ENCODE measurements at places on chromosomes 7 and 10.

DNA sequence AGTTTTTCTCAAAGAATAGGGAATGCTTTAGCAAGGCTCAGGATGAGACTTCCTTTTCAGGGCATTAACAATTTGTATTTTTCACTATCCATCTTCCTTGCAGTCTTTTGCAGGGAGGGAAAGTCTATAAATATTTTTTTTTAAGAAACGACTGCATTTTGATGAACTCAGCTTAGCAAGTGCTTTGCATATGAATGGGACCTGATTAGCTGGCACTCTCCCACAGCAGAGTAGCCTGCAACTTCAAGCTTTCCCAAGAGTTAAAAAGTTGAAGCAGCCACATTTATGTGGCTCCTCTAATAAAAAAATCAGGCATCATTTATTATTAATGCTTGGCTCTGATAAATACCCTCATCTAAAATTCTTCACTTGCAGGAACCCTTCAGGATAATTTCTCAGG lies 134.0 kb downstream of the GRID1 start:
- no peak for DNase-seq

GRCh38 chr10:127982601-127983000 lies 75.7 kb downstream of the PTPRE start:
- DNase-seq = no peak

- DNase-seq = no peak
These were observed 16.2 kb downstream of the RAMP3 start for GRCh38 chr7:45173596-45174327.

DNA sequence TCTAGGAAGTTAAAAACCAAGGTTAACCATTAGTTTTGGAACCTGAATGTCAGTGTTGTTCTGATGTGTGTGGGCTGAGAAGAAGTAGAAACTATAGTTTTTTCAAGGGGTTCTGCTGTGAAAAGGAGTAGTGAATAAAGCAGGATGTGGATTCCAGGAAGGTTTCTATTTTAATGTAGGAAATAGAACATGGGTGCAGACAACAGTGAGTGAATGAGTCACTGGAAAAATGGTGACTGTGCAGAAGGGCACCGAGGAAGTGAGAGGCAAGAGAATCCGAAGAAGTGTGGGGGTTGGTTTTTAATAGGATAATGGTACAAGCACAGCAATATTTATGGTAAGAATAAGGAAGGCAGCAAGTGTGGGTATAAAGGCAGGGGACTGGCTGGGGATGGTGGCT lies 120.4 kb downstream of the ARHGAP21 start:
- no peak for DNase-seq

- DNase-seq = no peak
These were observed 102.5 kb upstream of the SAMD8 start for GRCh38 chr10:75008952-75009351.

DNA sequence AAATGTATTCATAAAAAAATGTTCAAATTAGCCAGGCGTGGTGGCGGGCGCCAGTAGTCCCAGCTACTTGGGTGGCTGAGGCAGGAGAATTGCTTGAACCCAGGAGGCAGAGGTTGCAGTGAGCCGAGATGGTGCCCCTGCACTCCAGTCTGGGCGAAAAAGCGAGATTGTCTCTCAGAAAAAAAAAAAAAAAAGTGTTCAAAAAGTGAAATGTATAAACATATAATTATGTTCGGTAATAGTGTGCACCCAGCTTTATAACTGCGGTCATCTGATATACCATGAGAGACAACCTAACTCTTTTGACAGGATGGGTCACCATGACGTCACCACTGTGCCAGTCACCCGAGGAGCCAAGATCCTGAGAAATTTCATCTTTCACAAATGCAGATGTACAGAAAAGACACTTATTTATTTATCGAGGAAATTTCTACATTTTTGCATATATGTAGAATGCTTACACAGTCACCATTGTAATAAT lies 594 bp upstream of the RP9 start:
- no peak for DNase-seq

DNA sequence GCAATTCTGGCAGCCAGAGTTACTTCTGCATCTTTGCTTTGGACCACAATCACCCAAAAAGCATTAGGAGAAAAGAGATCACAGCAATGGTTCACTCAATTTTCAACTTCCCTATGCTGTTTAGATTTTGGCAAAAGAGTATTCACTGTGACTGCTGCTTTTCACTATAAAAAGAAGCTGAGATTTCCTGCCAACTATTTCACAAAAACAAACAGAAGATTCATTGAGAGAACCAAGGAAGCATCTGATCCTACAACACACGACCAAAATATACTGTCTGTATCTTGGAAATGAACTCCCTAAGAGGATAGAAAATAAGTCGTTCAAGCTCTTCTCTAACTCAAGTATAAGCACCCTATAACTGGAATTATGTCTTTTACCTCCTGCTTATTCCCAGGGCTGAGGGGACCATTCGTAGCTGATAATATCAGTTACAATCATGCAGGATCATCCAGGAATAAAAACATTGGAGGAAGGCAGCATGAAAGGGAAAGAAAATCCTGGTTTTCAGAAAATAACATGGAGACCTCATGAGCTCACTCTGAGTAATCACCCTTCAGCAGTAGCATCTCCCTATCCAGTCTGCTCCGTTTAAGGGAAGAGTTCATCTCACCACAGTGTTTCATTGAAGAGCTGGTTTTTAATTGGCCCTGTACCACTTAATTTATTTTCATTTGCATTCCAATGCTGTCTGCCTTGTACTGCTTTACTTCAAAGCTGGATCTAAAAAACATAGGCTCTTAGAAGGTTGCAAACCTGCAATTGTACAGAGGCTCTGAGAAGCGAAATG lies 256.2 kb downstream of the PAXIP1 start:
- no peak for DNase-seq

GRCh38 chr10:31930023-31930751 lies 1.6 kb upstream of the ARHGAP12 start:
- DNase-seq = no peak

DNA sequence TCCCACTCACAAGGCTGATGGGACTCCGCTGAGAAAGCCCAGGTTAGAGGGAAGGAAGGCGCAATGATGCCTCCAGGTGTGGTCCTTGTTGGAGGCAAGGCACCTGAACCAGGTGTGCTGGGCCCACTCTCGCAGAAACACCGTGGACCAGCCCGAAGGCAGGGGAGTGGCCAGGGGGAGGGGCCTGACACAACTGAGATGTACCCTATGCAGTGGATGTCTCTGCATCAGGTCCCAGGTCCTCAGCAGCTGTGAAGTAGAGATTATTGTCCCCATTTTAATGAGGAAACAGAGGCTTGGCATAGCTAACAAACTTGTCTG lies 32.0 kb downstream of the GBX1 start:
- no peak for DNase-seq

DNA sequence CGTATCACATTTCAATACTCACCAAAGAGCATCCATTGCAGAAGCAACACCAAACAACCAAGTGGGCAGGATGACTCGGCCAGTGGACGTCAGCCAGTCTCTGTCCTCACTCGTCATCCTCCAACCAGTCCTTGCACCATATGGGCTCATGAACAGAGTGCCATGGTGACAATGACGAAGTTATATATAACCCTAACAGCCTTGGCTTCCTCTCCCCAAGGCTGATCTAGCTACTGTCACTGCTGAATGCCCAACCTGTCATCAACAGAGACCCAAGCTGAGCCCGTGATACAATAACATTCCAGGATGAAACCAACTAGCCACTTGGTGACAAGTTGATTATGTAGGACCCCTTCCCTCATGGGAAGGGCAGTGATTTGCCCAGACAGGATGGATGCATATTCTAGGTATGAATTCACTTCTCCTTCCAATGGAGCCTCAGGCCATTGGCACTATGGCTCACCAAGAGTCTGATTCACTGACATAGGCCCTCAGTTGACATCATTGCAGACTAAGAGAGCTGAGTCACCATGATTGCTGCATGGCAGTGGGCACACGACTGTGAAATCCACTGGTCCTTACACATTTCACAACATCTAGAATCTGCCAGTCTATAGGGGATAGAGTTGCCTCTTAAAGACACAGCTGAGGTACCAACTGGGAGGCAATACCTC lies 26.3 kb upstream of the PPIF start:
- DNase-seq = no peak

- no peak for DNase-seq
These were observed 52.6 kb downstream of the TRUB1 start for GRCh38 chr10:114990586-114990985.

GRCh38 chr7:113283861-113284260 lies 165.5 kb upstream of the SMIM30 start:
- no peak for DNase-seq

DNA sequence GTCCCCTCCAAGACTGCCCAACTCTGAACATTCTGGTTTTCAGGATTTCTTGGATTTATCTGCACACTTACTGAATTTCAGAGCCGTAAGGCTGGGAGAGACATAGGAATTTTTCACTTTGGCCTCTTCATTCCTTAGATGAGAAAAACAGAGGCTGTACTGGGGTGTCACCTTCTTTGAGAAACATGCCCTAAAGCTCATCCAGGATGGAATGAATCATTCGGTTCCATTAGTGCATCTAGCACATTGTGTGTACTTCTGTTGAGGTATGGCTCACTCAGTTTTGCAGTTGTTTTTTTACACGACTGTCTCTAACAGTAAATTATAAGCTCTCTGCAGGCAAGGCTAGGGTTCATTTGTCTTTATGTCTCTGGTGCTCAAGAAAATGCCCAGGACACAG lies 383.4 kb downstream of the GATA3 start:
- no peak for DNase-seq

GRCh38 chr7:32506266-32507054 lies 11.2 kb downstream of the AVL9 start:
- DNase-seq = no peak

- DNase-seq = no peak
These were observed 112.2 kb downstream of the SEMA3C start for GRCh38 chr7:80806663-80807062.

DNA sequence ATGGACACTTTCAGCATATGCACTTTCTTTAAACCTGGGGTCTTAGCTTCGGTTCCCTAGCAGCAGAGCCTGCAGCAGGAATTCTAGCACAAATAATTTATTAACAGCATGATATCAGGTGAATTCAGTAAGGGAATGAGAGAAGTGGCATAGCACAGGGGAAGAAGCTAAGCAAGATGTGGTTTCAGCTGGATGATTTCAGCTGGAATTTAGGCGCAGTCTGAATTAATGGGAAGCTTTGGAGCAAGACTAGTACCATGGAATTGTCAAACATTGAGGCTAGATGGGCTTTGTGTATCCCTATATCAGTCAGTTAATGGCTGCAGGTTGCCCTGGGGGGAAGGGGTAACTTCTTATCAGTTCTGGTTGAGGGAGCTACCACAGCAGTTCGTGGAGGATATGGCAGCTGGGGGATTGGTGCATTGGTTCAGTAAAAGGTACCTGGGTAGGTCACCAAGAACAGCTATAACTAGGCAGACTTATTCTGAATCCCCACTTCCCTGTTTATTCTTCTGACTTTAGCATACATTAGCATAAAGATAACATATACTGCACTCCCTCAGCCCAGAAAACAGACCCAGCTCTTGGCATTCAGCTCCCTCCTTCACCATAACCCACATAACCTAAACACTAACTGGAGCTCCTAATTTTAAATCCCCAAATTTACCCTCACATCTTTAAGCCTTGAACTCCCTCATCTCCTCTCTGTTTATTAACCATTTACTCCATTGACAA lies 46.8 kb upstream of the NAMPT start:
- no peak for DNase-seq

DNA sequence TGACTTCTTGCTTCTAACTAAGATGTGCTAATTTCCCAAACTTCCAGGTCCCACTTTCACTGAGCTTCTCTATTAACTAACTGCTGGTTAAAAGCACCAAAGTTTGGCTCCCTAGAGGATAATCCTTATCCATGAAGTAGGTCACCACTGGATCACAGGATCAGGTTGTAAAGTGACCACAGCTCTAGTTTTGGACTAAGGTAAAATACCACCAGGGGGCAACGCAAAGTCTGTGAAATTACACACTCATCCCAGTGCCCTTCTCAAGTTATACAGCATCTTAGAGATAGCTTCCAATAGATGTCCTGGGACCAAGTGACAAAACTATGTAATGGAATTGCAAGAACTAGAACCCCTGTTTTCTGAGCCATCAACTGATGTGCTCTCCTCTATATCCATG lies 116.4 kb upstream of the ASAH2 start:
- DNase-seq = no peak

DNA sequence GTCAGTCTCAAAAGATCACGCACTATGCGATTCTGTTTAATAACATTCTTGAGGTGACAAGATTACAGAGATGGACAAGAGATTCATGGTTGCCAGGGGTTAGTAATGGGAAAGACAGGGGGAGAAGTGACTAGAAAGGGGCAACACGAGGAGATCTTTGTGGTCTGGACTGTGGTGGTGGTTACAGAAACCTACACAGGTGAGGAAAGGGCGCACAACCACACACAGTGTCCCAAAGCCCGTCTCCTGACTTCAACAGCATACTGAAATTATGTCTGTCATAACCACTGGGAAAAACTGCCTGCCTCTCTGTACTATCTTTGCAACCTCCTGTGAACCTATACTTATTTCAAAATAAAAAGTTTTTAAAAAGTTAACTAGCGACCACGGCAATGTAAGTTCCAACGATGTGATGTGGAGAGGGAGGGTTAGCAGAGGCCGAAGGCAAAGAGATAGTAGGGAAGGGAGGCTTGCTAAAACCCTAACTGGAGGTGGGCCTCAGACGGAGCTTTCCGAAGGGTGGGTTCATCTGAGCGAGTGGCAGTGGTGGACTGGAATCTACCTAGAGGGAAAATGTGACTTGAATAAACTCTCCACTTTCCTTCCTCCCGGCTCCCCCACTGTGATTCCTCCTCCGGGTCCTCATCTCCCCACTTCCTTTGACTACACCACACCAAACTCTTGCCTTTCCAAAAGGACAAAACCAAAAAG lies 43.7 kb downstream of the GNA12 start:
- DNase-seq = no peak

GRCh38 chr7:35450456-35451214 lies 196.7 kb upstream of the TBX20 start:
- DNase-seq = no peak

DNA sequence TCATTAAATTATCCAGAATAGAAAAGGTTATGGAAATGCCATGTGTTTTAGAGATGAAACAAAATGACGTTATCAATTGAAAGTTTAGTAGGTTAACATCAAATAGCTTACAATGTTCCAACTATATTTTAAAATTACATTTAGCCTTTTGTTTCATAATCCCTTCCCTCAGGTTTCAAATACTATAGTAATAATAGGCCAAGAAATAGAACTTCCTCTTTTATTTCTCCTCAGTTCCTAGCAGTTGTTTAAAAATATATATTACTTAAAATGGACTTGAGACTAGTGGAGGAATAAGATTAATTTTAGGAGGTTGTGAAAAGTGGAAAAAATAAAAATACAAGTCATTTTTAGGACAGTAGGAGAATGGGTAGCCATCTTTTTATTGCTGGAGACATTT lies 16.4 kb upstream of the PDSS1 start:
- no peak for DNase-seq

GRCh38 chr10:42697926-42698325 lies 59.6 kb upstream of the ZNF33B start:
- no peak for DNase-seq

DNA sequence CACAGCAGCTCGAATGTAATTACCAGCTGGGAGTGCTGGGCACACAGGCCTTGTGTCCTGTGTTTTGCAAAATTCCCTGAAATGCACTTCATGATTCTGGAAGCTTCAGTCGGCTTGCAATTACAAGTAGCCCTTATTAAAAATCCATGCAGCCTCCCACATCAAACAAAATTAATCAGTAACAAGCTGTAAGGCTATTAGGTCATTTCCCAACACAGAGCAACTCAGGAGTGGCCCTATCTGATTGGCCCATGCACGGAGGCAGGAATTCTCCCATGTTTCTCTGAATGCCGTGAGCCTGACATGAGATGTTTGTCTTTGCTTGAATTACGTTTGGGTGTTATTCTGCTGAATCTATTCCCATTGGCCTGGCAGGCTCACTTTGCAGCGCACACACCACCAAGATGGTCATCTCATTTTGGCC lies 36.9 kb downstream of the FOXL3 start:
- no peak for DNase-seq

Data from stimulated activated CD4-positive, alpha-beta T cell treated with anti-CD3 and anti-CD28 coated beads, Interleukin-1b, Interleukin-23, amount 100 ng/mL, for 1 hour (primary cell).